ENCODE measurements at places on chromosomes 13 and 19.

- DNase-seq, result peak; percentile 97
Measured at GRCh38 chr19:16628984-16629691, 1.1 kb upstream of the MED26 start.

GRCh38 chr19:799076-799881 lies 2.0 kb downstream of the PTBP1 start:
- DNase-seq, result peak; percentile 42

GRCh38 chr13:97306645-97307044 lies 84.5 kb downstream of the MBNL2 start:
- peak; percentile 73 for DNase-seq

GRCh38 chr13:110197026-110197425 lies 109.9 kb downstream of the COL4A1 start:
- DNase-seq, result no peak

- DNase-seq, result no peak
Measured at GRCh38 chr13:111328574-111329410, 8.3 kb downstream of the TEX29 start.

DNA sequence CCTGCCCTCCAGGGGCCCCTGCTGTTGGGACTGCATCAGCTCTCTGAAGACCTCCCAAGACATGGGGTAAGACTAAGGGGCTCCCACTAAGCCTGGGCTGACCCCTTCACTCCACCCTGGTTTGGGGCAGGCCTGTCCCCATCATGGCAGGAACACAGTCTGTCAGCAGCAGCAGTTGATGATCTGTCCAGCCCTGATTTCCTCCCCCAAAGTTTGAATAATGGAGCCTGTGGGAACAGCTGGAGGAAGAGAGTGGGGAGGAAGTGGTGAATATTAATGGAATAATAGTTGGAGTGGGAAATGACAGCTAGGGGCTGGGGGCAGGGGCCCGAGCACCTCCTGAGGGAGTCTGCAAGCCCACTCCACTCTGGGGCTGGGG lies 1.3 kb upstream of the B3GNT8 start:
- no peak for DNase-seq

Data from muscle of leg (tissue), 16 donors.